ENCODE measurements at places on chromosomes 4 and X.

DNA sequence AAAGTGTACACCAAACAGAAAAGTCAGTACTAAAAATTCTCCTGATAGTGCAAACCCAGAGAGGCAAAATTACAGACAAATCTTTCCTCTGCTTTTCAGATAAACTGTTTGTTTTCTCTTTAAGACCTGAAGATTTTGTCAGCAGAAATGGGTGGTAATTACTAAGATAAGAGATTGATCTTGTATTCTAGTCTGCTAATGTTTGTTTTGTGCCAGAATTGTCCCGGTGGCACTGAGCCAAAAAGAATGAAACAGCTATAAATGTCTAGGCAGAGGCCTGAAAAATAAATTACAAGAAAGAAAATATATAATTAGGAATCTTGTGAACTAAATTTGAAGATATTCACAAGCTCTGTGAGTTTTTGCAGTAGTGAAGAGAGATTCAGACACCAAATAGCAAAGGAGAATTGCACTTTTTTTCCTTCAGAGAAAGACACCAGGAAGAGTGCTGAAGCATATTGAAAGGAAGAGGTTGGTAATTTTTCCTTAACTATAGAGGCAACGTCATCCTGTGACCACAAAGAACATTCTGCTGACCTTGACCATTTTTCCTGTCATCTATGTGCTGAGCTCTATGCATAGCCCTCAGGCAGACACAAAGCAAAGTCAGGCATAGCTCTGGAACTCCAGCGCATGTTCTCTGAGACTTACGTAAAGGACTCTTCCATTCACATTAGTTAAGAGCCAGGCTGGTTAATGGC lies 314.5 kb upstream of the RASGEF1B start:
- peak; percentile 74 for DNase-seq

GRCh38 chr4:65096630-65097029 lies 573.7 kb downstream of the EPHA5 start:
- no peak for DNase-seq

DNA sequence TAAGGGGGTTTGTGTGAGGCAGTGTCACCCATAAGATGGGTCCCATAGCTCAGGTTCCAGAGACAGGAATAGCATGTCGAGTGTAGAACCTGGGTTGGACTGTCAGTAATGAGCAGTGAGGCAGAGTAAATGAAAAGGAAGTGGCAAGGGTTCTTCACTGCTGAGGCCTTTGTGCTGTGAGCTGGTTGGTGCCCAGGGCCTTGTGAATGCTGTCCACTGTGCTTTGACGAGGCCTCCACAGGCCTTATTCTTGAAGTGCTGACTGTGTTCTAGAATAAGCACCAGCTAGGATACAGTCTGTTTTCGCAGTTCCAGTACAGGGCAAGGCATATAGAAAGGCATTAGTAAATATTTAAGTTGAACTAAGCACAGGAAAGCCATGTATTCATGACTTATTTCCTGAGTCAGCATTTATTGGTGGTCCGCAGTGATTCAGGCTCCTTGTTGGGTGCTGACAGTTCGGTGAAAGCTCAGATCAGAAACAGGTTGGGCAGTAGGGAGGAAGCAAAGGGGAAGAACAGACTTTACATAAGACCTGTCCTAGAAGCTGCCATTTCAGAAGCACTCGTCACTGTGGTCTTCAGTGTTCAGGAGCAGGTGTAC lies 25.6 kb upstream of the TADA2B start:
- DNase-seq, result no peak

DNA sequence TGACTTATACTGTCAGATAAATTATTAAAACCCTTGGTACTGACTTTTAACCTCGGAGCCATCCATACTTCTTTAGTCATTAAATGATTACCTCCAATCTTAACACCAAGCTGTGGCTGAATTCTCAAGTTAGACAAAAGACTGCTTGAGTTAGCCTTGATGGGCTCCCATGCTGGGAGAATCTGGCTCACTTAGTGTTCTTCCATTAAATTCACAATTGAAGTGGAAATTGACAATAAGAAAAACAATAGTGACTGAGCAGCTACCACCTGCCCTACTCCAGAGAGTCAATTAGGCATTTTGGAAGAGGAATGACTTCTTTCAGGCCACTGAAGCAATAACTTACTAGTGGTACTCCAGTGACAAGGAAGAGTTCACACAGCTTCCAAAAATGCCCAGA lies 503.0 kb upstream of the CPXCR1 start:
- DNase-seq, result no peak

DNA sequence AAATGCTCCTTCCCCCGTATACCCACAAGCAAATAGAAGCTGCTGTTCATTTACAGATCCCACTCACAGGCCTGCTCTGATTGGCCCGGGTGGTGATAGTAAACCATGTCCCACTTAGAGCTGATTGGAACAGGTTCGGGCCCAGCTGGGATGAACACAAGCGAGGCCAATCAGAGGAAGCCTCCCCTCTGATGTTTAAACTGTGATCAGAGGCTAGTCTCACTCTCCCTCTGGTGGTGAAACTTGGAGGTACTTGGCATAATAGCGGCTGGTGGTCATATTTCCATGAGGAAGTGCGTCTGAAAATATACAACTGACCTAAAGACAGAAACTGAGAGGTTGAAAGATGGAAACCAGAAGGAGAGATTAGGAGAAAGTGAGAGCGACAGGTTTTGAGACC lies 51.5 kb upstream of the TRPC3 start:
- peak; percentile 63 for DNase-seq

DNA sequence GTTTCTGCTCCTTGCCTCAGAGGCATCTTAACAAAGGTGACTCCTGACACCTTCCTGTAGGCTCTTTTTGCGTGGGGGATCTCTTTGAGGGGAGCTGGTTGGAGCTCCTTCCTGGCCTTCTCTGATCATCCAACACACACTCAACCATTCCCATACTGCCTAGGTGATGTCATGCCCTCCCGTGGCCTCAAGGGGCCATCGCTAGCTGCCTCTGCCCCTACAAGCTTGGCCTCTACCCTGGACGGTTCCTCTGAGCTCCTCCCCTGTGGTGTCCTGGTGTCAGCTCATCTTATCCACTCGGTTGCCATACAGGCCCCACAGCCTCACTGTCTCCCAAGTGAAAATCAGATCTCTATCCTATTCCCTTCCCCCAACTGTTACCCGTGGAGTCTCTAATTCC lies 13.7 kb upstream of the ZNF185 start:
- DNase-seq, result no peak

- DNase-seq, result no peak
Observed at GRCh38 chr4:17599826-17600225, 14.6 kb upstream of the MED28 start.

DNA sequence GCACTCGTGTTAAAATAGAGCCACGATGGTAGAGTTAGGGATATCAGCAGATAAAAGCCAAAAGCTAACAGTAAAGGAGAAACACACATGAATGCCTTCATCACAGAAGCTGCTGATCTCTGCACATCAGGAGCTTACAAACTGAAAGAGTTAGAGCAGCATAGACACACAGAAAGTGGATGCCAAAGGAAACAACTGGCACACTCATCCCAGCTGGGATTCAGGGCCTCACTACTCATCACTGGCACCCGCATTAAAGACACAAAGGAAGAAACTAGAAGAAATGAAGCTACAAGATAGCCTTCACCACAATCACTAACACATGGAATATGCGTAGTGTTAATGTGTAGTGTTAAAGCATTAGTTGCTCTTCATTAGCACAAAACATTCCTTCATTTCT lies 156.4 kb upstream of the TBL1X start:
- DNase-seq, result no peak

- DNase-seq, result no peak
Observed at GRCh38 chrX:136237074-136237473, 14.1 kb downstream of the MAP7D3 start.

- peak; percentile 50 for DNase-seq
Observed at GRCh38 chr4:40710484-40711254, 39.1 kb upstream of the NSUN7 start.

DNA sequence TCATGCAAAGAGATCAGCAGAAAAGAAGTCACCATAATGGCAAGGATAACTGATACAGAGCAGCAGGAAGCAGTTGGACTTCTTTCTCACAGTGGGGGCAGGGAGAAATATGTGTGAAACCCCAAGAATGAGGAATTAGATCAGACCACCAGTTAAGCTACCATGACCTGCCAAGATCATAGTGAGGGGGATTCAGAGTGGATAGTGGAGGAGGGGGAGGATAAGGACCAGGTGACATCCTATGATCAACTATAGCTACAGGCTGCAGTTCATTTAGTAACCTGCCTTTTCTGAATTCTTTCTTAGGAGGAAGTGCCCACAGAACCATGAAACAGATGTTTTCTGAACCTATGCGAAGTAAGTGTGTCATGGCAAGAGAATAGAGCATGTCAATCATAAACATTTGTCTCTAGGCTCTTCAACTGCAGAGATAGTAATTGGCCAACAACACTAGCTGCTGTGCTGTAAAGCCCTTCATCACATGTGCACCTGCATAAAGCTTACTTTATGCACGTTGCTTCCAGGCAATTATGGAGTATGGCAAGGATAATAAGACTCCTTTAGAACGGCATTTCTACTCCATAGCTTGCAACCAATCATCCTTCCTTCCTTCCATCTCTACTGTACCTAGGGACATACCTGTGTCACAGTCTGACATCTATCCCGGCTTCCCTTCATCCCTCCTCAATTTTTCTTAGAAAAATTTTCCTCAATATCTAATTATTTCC lies 329.7 kb downstream of the EPHA5 start:
- DNase-seq, result no peak

DNA sequence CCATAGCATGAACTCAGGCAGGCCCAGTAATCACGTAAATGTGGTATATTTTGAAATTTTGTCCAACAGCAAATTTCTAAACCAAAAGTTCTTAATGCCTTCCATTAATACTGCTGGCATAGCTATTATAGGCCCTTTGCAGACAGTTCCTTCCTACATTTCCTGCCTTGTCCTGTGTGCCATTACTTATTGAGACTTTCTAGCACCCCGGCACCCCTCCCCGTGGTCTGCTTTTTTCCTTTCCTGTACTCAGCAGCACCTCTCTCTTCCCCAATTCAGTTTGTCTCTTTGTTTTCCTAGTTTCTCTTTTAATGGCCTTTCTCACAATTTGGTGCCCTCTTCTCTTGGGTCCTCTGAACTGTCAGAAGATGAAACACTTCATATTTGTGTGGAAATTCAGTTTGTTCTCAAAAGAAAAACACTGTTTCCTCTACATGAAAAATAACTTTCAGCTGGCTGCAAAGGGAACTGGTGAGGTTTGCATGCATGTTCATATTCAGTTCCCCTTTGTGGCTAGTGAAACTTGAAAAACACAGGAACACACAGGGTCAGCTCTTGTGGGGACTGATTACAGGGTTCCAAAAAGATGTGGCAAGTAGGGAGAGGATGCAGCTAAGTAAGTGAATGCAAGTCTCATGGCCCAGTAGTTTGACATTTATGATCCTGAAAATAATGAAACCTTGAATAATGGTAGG lies 17.1 kb downstream of the GPR34 start:
- DNase-seq, result peak; percentile 81

DNA sequence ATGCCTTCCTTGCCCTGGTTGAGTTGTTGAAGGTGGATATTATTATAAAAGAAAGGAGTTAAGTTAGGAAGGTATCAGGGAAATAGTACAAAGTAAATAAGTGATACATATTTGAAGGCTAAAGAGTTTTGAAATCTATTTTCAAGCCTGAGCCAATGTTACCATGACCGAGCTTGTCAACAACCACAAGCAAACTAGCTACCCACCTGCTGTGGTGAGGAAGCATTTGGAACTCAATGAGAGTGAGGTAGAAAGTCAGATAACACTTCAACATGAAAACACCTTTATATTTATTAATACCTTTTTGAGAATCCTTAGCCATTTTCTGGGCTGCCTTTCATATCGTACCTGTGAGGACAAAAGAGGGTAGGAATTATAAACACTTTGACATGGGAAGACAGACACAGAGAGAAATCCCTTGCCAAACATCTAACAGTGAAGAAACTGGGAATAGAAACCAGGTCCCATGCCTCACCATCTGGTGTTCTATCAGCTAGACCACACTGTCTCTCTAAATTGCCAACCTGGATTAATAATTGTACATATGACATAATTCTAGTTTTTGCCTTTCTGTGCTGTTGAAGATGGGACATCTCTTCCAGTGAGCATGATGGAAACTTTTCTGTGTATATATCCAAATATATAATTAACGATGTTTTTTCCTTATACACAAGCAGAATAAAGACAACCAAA lies 606.4 kb upstream of the NR3C2 start:
- no peak for DNase-seq

- DNase-seq, result peak; percentile 78
Observed at GRCh38 chr4:55947912-55948725, 626 bp upstream of the CEP135 start.

DNA sequence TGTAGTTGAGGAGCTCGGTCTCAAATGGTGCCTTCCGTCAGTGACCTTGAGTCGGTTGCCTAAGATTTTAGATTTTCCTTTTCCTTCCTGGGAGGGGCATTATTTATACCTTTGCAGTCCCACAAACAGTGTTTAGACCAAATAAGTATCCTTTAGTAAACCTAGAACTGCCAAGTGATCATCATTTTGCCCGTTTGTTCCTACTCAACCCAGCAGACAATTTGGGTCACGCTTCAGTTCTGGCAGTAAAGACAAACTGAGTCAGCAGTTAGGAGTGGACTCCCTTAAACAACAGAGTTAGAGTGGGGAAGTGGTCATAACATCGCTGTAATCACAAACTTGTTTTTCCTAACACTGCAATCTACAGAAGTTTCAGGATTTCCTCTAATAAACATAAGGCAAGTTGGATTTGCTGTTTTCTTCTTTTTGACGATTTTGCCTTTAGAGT lies 777 bp upstream of the WDFY3 start:
- DNase-seq, result no peak

DNA sequence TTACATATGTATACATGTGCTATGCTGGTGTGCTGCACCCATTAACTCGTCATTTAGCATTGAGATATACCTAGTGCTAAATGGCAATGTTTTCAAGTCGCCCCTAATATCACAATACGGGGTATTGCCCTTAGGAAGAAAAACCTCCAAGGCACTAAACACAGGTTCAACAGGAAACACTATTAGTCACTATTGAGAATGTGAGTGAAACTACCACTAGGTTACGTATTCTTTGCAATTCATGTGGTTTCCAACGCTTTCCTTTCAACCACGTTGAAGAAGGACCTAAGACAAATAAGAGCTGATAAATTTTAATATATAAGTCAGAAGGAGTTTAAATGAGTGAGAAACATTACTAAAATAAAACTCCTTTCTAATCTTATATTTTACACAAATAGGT lies 134.7 kb upstream of the SPANXN4 start:
- DNase-seq, result no peak

- DNase-seq, result no peak
Observed at GRCh38 chr4:123652476-123652875, 255.9 kb downstream of the SPRY1 start.

DNA sequence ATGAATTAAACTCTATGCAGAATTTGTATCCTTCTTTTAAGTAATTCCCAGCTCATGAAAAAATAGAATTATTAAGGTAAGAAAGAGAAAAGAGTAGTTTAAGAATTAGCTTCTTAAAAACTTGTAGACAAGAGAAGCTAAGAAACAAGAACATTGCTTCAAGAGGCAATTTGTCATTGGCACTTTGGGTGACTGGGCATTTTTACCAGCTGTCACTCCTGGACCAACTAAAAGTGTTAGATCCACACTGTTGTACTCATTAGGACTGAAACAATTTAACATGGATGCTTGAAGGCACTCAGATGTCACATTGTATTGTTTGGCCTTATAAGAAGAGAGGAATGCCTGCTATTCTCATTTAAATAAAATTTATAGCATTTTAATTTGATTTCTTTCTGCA lies 7.4 kb downstream of the COL25A1 start:
- DNase-seq, result no peak
